ENCODE measurements at places on chromosomes 7 and 10. TPM values are rescaled to one million over a fixed set of nuclear protein-coding genes. Genes with fewer than 3 reads are reported as not detected.

Gene PTPN12
- total RNA-seq = 83.1 TPM

Gene GCK
- total RNA-seq = 0.25 TPM

Gene GAD2
- not detected for total RNA-seq

Gene STRIP2
- 0.88 TPM for total RNA-seq

Gene ELMO1
- 35.4 TPM for total RNA-seq

Gene SH2D4B
- total RNA-seq = 0.09 TPM

Gene LIPK
- total RNA-seq = not detected
